ENCODE measurements at places on chromosomes 1 and 21.

- DNase-seq, result no peak
Measured at GRCh38 chr1:24369801-24370200, 43.8 kb downstream of the STPG1 start.

- DNase-seq, result no peak
Measured at GRCh38 chr1:88357729-88358128, 326.3 kb upstream of the PKN2 start.

DNA sequence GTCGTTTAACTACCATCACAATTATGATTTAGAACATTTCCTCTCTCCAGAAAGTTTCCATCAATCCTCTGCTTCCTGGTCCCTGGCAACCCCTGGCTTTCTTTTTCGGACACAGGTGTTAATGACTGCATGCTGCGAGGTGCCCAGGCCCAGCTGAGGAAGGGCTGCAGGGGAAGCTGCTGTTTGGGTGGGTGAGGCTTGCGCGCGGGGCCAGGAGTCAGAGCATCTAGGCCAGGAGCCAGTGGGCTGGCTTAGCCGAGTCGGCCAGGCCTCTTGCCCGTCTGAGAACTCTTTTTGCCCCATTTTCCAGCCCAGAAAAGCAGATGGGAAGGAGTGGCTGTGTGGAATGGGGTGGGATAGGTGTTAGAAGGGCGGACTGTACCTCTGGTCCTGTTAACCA, 51.5 kb downstream of the NAV1 start:
- DNase-seq, result no peak

- DNase-seq, result no peak
Measured at GRCh38 chr1:106727171-106727570, 329.3 kb upstream of the PRMT6 start.

GRCh38 chr1:58282623-58283387, 263.7 kb downstream of the OMA1 start:
- no peak for DNase-seq

DNA sequence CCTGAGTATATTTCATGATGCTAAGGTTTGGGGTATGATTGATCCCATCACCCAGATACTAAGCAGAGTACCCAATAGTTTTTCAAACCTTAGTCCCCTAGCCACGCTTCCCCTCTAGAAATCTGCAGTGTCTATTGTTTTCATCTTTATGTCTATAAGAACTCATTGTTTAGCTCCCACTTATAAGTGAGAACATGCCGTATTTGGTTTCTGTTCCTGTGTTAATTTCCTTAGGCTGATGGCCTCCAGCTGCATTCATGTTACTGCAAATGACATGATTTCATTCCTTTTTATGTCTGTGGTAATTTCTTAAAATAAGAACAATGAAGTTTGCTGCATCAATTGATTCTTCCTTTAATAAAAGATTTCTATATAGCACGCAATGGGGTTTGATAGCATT, 301.3 kb downstream of the PLPP3 start:
- no peak for DNase-seq

DNA sequence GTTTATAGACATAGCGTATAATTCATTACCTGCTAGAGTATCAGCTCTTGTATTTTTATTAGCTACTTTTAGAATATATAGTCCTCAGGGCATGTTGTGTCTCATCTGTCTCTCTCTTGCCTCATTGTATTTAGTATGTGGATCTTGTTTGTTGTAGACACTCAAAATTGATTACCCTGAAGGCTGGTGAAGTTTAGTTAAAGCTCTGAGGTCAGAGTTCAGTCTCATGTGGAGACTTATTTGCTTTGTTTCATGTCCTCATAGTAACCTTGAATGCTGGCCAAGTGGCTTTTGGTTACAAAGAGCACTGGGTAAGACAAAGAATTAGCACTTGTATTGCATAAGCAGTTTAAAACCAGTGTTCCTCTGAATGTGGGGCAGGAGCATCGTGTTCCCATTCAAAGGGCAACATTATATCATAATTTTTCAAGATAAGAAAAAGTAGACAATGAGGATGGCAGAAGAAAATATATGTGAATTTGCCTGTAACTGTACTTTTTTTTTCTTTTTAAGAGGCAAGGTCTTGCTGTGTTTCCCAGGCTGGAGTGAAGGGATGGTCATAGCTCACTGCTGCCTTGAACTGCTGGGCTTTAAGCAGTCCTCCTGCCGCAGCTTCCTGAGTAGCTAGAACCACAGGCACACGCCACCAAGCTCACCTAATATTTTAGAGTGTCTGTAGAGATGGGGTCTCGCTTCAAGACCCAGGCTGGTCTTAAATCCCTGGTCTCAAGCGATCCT, 17.4 kb downstream of the CNST start:
- no peak for DNase-seq

- no peak for DNase-seq
Measured at GRCh38 chr1:50831300-50832061, 128.6 kb downstream of the FAF1 start.

DNA sequence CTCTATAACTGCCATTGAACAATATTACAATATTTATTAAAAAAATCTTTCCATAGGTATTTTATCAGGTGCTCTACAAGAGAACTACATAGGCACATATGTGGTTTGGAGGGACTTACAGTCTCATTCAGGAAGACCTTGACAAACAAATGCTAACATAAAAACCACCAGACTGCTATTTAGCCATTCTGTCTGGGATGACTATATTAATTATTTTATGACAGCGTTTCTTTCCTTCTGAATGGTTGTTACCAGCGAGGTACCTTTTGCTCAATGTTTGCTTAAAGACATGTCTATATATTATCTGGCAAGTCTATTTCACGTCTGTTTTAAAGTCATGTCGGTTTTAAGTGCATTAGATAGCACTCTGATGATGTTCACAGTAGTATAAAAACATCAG, 69.7 kb downstream of the RUNX1 start:
- DNase-seq, result no peak

DNA sequence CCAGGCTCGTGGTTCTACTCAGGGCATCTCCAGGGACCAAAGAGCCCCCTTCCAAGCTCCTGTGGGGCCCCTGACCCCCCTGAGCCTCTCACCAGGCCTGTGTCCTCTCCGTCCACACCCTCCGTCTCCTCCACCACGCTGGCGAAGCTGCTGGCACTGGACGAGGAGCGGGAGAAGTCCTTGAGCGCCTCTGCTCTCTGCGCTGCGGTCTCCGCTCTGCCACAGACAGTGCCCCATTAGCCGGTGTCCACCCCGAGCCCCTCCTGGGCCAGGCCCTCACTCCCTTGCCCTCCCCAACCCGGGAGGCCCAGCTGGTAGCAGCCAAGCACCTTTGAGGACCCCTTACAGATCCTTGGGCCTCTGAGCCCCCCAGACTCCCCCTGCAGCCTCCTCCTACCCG, 69.8 kb downstream of the RAP1GAP start:
- no peak for DNase-seq

- no peak for DNase-seq
Measured at GRCh38 chr1:184254849-184255248, 132.0 kb upstream of the C1orf21 start.

DNA sequence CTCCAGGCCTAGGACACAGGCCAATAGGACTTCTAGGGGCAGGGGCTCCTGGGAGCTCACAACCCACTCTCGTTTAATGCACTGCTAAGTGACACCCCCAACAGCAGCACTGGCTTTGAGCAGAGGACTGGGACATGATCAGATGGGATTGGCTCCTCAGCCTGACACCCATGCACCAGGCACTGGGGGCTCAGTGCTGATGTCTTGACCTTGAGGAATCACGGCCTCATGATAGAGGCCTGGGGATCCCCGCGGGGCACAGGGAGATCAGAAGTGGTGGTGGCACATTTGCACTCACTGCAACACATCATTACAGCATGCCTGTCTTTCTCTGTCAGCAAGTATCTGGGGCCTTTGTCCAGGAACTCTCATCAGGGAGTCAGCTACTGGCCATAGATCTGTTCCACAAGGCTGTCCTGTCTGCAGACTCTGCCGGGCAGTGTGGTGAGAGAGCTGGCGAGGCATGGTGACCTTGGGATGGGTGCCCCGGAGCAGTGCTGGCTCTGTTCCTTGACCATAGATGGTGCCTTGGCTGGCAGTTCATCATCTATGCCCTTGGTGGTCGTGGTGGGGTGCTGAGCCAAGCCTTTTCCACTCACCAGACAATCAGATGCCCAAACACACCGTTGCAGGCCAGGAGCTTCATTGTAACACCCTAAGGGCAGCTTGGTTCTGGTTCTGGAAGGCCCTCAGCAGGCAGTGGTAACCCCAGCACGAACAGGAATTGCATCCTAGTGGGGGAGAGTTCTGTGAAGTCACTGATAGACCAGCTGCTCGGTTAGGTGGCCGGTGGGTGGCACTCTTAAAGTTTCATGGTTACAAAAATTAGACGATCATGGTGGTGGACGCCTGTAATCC, 22.2 kb upstream of the PARP1 start:
- DNase-seq, result no peak

- no peak for DNase-seq
Measured at GRCh38 chr1:226719596-226720387, 19.3 kb downstream of the ITPKB start.

DNA sequence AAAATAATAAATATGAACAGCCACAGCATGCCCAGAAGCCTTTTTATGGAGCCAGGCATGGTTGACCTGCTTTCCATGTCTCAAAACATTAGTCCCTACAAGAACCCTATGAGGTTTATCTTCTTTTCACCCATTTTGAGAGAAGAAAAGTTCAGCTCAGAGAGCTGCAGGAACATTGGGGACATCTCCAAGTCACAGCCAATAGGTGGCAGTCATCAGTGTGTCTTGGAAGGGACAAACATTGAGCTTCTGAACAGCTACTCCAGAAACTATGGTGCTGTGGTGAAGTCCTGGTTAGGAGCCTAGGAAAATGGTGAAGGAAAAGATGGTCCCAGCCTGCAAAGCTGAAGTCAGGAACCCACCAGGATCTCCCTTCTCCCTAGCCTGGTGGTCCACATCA, 73.6 kb downstream of the JMJD4 start:
- DNase-seq, result no peak

GRCh38 chr1:97919585-97920261, 1.1 kb downstream of the DPYD start:
- no peak for DNase-seq

- DNase-seq, result no peak
Measured at GRCh38 chr1:10968411-10968826, 44.0 kb upstream of the TARDBP start.

GRCh38 chr1:87179851-87180519, 148.7 kb upstream of the LMO4 start:
- DNase-seq, result no peak

DNA sequence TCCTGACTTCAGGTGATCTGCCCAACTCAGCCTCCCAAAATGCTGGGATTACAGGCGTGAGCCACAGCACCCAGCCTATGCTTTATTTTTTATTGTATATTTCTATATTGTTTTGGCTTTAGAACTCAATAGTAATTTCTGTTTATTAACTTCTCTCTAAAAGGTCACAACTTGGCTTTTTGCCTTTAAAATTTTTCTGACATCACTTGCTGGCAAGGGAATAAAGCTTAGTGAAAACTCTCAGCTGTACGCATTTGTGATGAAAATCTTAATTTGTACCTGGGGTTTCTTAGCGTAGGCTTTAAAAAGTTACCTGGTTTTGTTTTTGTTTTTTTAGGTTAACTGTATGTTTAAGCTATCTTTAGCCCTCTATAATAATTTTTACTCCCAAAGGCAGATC, 36.2 kb downstream of the B3GALNT2 start:
- no peak for DNase-seq

DNA sequence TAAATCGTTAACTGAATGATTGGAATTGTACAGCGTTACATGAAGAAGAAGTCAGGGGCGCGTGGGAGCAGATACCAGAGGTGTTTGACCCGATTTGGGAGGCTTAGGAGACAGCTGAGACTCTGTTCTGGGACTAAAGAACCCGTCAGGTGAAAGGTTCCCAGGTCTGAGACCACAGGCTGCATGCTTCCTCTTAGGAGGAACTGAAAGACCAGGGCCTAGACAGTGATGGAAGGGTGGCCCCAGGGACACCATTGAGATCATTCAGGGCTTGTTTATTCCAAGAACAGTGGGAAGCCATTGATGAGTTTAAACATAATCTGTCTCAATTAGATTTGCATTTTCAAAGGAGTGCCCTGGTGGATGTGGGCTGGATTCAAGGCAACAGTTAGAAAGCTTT, 904 bp downstream of the KLF17 start:
- no peak for DNase-seq

DNA sequence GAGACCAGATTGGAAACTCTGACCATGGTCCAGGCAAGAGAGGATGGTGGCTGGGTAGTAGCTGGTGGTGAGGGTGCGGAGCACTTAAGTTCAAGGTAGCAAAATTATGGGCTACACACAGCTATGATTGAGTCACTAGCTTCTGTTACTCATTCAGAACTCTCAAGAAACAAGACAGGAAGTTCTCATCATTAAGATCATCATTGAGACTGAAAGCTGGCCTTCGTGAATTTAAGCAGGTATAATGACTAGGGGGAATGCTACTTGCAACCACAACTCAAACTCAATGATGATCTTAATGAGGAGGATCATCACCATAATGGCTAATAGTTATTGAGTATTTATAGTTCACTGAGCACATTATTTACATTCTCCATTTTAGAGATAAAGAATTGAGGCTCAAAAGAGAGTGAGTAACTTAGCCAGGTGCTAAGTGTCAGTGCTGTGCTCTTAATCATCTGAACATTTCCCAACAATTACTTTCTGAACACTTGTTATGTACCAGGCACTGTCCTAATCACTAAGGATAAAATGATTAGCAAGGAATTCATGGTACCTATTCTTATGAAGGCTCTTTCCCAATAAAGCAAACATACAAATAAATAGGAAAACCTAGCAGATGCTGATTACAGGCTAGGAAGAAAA, 286.3 kb upstream of the C1orf105 start:
- no peak for DNase-seq

- DNase-seq, result no peak
Measured at GRCh38 chr1:200351826-200352549, 57.8 kb downstream of the ZNF281 start.

DNA sequence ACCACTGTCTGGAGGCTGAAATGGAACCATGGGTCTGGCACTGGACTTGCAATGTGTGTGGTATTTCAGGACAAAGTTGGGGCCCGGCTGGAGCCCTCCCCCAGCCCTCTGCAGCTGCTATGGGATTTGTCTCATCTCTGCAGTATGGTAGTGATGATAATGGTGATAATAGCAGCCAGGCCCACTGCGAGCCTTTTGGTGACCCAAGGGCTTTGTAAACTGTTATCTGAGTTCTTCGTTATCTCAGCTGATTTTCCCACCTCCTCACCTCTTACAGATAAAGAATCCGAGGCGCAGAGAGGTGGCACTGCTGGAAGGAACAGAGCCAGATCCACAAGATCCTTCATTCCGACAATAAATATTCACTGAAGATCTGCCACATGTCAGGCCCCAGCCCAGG, 11.7 kb upstream of the WNT4 start:
- no peak for DNase-seq

DNA sequence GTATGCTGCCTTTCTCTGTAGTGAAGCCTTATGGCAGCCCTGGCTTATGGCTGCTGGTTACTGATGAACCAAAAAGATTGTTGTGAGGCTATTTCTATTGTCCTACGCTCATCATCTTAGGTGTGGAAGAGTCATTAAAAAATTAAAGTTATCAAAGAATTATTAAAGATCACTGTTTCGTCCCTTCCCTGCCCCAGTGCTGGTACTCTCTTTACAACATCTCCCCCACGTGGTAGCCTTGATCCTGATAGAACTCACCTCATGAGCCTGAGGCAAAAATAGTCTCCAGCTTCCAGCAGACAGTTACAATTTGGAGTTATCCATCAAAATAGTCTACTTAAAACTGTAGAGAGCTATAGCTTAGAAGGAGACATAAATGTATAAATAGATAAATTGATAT, 201.5 kb downstream of the S1PR1 start:
- no peak for DNase-seq

- DNase-seq, result no peak
Measured at GRCh38 chr1:167937709-167938010, 788 bp upstream of the MPC2 start.

GRCh38 chr21:18467715-18468114, 64.1 kb upstream of the TMPRSS15 start:
- no peak for DNase-seq

- DNase-seq, result no peak
Measured at GRCh38 chr1:36829961-36830360, 204.4 kb downstream of the GRIK3 start.

All from stimulated activated CD4-positive, alpha-beta T cell treated with anti-CD3 and anti-CD28 coated beads, Interleukin-12 subunit alpha, Interleukin-12 subunit beta, amount 100 ng/mL, for 4 hours (primary cell).